ENCODE measurements at places on chromosomes 12 and 14. TPM values are rescaled to one million over a fixed set of nuclear protein-coding genes. Genes with fewer than 3 reads are reported as not detected.
A peak's percentile ranks its signal among the peaks of the same experiment; 100 is the strongest.

GRCh38 chr12:113392520-113392919 is 11.2 kb downstream of the SDS start:
- no peaks in the 10 kb centered on the region for H3K36me3 ChIP-seq
- no peak for DNase-seq
- no peaks in the 10 kb centered on the region for H3K27me3 ChIP-seq
- no peak overlapping the region for H3K27ac ChIP-seq

DNA sequence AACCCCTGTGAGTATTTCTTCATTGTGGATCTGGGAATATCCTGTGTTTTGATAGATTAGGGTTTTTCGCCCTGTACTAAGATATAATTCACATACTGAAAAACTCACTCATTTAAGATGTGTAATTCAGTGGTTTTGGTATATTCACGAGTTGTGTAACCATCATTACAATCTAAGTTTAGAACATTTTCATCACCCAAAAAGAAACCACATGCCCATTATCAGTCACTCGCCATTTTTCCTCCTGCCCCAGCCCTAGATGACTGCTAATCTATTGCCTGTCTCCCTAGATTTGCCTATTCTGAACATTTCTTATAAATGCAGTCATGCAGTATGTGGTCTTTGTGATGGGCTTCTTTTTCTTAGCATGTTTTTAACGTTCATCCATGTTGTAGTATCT is 67.9 kb upstream of the ATF1 start:
- H3K4me1 ChIP-seq: no peaks in the 10 kb centered on the region
- no peak overlapping the region for H3K4me3 ChIP-seq
- DNase-seq: no peak
- H3K36me3 ChIP-seq: peaks cover 30% of the 10 kb centered on the region
- no peaks in the 10 kb centered on the region for H3K27me3 ChIP-seq
- H3K27ac ChIP-seq: no peak overlapping the region

GRCh38 chr12:121535150-121536053 is 45.4 kb downstream of the KDM2B start:
- H3K4me3 ChIP-seq: peak overlapping the region; percentile 45
- no peak for DNase-seq
- H3K36me3 ChIP-seq: peaks cover 23% of the 10 kb centered on the region
- peaks cover 4% of the 10 kb centered on the region for H3K27me3 ChIP-seq

- peaks cover 31% of the 10 kb centered on the region for H3K4me1 ChIP-seq
- no peak for DNase-seq
- peaks cover 2% of the 10 kb centered on the region for H3K27me3 ChIP-seq
- H3K36me3 ChIP-seq: peaks cover 25% of the 10 kb centered on the region
- H3K27ac ChIP-seq: no peak overlapping the region
These were observed 17.2 kb downstream of the PPFIBP1 start for GRCh38 chr12:27541031-27541719.

GRCh38 chr12:104137001-104137901 is 759 bp downstream of the NFYB start:
- H3K4me1 ChIP-seq: peaks cover 21% of the 10 kb centered on the region
- H3K4me3 ChIP-seq: peak overlapping the region; percentile 87

GRCh38 chr14:70698288-70698687 is 56.6 kb downstream of the TTC9 start:
- H3K27ac ChIP-seq: no peak overlapping the region
- H3K27me3 ChIP-seq: no peaks in the 10 kb centered on the region
- no peak for DNase-seq

DNA sequence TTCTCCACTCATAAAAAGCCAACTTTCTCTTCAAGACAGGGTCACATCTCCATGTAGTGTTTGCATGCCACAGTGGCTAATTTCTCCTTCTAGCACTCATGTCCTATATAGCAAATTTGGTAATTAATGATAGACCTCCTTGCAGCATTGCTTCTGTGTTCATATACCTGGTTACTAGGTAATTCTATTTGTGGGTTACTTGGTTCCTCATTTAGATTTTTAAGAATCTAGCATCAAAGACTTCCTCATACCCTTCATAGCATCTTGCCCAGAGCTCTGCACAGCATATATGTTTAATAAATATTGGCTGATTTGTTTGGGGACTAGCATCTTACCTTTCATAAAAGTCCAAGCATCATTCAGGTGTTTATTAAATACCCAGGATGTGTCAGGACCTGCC is 152.1 kb downstream of the DUSP6 start:
- H3K27me3 ChIP-seq: no peaks in the 10 kb centered on the region
- peaks cover 17% of the 10 kb centered on the region for H3K4me1 ChIP-seq
- no peak overlapping the region for H3K27ac ChIP-seq
- H3K36me3 ChIP-seq: peaks cover 4% of the 10 kb centered on the region
- no peak for DNase-seq
- no peak overlapping the region for H3K4me3 ChIP-seq

GRCh38 chr12:70711831-70712230 is 74.6 kb upstream of the PTPRB start:
- no peak for DNase-seq
- H3K27ac ChIP-seq: no peak overlapping the region
- no peaks in the 10 kb centered on the region for H3K36me3 ChIP-seq
- H3K4me3 ChIP-seq: no peak overlapping the region
- no peaks in the 10 kb centered on the region for H3K4me1 ChIP-seq
- H3K27me3 ChIP-seq: peaks cover 4% of the 10 kb centered on the region

DNA sequence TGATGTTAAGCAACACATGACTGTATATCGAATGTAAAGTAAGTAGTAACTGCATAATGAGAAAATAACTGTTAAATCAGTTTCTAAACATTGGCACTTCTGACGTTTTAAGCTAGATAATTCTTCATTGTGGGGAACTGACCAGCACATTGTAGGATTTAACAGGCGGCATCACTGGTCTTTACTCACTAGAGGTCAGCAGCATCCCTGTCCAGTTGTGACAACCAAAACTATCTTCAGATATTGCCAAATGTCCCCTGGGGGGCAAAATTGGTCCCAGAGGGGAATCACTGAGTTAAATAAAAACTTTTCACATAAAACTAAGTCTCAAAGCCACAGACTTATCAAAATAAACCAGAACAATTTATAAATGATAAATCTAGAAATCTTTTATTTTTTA is 65.3 kb downstream of the BLTP3B start:
- no peak overlapping the region for H3K4me3 ChIP-seq
- DNase-seq: no peak
- H3K27ac ChIP-seq: no peak overlapping the region
- peaks cover 52% of the 10 kb centered on the region for H3K36me3 ChIP-seq
- H3K4me1 ChIP-seq: no peaks in the 10 kb centered on the region
- no peaks in the 10 kb centered on the region for H3K27me3 ChIP-seq

GRCh38 chr12:106304001-106304421 is 1.5 kb downstream of the TCP11L2 start:
- no peaks in the 10 kb centered on the region for H3K27me3 ChIP-seq
- H3K36me3 ChIP-seq: peaks cover 2% of the 10 kb centered on the region
- no peak for DNase-seq
- peak overlapping the region; percentile 85 for H3K27ac ChIP-seq
- H3K4me3 ChIP-seq: peak overlapping the region; percentile 93
- H3K4me1 ChIP-seq: peaks cover 45% of the 10 kb centered on the region

GRCh38 chr12:117038919-117039318 is 60.3 kb downstream of the TESC start:
- H3K4me1 ChIP-seq: no peaks in the 10 kb centered on the region
- no peak for DNase-seq
- no peak overlapping the region for H3K27ac ChIP-seq
- peaks cover 3% of the 10 kb centered on the region for H3K36me3 ChIP-seq

- peak overlapping the region; percentile 100 for H3K4me3 ChIP-seq
- no peak for DNase-seq
- H3K27ac ChIP-seq: peak overlapping the region; percentile 97
- H3K4me1 ChIP-seq: peaks cover 36% of the 10 kb centered on the region
- no peaks in the 10 kb centered on the region for H3K27me3 ChIP-seq
- H3K36me3 ChIP-seq: peaks cover 24% of the 10 kb centered on the region
These were observed 745 bp downstream of the PCK2 start for GRCh38 chr14:24094841-24095270.

DNA sequence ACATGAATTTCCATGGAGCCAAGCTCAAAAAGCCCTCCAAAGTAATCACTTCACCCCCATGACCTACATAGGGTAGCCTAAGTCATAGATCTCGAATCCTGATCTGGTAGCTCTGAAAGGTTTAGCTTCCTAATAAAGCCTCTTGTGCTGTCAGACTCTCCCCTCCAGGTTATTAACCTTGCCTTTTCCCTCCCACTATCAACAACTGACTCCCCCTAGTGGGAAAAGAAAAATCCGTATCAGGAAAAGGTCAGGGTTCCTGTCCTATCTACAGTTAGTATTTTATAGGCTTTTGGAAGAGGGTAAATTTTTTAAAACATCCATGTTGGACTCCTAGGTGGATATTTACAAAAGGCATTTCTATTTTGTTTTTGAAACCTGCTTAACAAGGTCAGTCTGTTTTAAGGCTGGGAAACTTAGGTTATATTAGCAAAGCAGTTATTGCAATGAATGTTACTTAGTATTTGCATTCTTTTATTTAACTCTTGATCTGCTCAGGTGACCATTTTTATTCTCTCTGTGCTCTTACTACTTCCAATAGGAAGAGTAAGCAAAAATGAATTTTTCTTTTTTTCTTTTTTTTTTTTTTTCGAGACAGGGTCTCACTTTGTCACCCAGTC is 8.0 kb downstream of the YY1 start:
- H3K27ac ChIP-seq: peak overlapping the region; percentile 27
- peaks cover 13% of the 10 kb centered on the region for H3K36me3 ChIP-seq
- no peak overlapping the region for H3K4me3 ChIP-seq
- no peak for DNase-seq
- H3K4me1 ChIP-seq: peaks cover 49% of the 10 kb centered on the region

- H3K4me3 ChIP-seq: no peak overlapping the region
- no peak overlapping the region for H3K27ac ChIP-seq
- DNase-seq: no peak
- no peaks in the 10 kb centered on the region for H3K36me3 ChIP-seq
These were observed 745 bp downstream of the TRHDE start for GRCh38 chr12:72272731-72273498.

Gene TSPAN19
- not detected for total RNA-seq

Gene GLT8D2
- 0.13 TPM for total RNA-seq

Gene RERG
- total RNA-seq: not detected

Gene KRT86
- total RNA-seq: 0.93 TPM

Gene CMKLR1
- total RNA-seq: not detected

Gene RNF212B
- total RNA-seq: not detected

Gene LRRC43
- not detected for total RNA-seq

Gene KLRK1
- not detected for total RNA-seq
